ENCODE measurements at places on chromosomes 4 and X. TPM values are rescaled to one million over a fixed set of nuclear protein-coding genes. Genes with fewer than 3 reads are reported as not detected.

CTAG2 gene
- not detected for total RNA-seq

UGT2B7 gene
- not detected for total RNA-seq

IL13RA2 gene
- 0.16 TPM for total RNA-seq

IGSF1 gene
- total RNA-seq, result 0.08 TPM

IQCM gene
- total RNA-seq, result not detected

C4orf50 gene
- 0.04 TPM for total RNA-seq

STATH gene
- not detected for total RNA-seq

ANXA3 gene
- 51.0 TPM for total RNA-seq

GPR34 gene
- total RNA-seq, result 0.40 TPM

BST1 gene
- total RNA-seq, result 0.80 TPM

XAGE3 gene
- not detected for total RNA-seq

HDAC8 gene
- total RNA-seq, result 17.9 TPM

LSM6 gene
- 19.6 TPM for total RNA-seq

VCX3A gene
- not detected for total RNA-seq

TAB3 gene
- 17.5 TPM for total RNA-seq

PUDP gene
- 13.9 TPM for total RNA-seq

XKRX gene
- 3.7 TPM for total RNA-seq

RBM47 gene
- 70.6 TPM for total RNA-seq

CXCL3 gene
- 0.28 TPM for total RNA-seq

FDCSP gene
- total RNA-seq, result 53.0 TPM

PASD1 gene
- total RNA-seq, result not detected

DCAF12L2 gene
- not detected for total RNA-seq

C4orf46 gene
- 2.1 TPM for total RNA-seq

USP51 gene
- total RNA-seq, result 0.40 TPM

CNOT6L gene
- total RNA-seq, result 30.9 TPM

OCIAD1 gene
- total RNA-seq, result 93.1 TPM

TLR10 gene
- 0.40 TPM for total RNA-seq

ZIC3 gene
- not detected for total RNA-seq

MAGEB1 gene
- not detected for total RNA-seq

RTL5 gene
- 0.20 TPM for total RNA-seq
